AG09309 (cell line): ENCODE measurements at places on chromosomes 11 and 22.
A peak's percentile ranks its signal among the peaks of the same experiment; 100 is the strongest.

GRCh38 chr11:13434247-13435205 is 28.5 kb downstream of the BTBD10 start:
- DNase-seq: no peak

DNA sequence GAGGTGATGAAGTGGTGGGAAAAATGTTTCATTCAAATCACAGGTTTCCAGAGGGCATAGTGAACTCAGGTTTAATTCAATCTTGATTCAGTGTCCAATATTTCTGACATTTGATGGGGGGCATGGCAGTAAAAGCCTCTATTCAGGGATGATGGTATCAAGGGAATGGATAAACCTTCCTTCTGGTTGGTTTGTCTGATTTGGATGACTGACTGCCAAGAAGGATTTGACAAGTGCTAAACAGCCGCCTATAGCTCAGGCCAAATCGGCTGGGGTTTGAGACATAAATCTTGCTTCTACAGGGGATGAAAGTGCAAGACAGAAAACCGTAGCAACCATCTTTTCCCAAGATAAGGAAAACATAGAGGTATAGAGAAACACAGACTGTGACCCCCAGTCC is 121.8 kb upstream of the C11orf87 start:
- DNase-seq: no peak

GRCh38 chr11:62669420-62670161 is 1.9 kb upstream of the UQCC3 start:
- no peak for DNase-seq

DNA sequence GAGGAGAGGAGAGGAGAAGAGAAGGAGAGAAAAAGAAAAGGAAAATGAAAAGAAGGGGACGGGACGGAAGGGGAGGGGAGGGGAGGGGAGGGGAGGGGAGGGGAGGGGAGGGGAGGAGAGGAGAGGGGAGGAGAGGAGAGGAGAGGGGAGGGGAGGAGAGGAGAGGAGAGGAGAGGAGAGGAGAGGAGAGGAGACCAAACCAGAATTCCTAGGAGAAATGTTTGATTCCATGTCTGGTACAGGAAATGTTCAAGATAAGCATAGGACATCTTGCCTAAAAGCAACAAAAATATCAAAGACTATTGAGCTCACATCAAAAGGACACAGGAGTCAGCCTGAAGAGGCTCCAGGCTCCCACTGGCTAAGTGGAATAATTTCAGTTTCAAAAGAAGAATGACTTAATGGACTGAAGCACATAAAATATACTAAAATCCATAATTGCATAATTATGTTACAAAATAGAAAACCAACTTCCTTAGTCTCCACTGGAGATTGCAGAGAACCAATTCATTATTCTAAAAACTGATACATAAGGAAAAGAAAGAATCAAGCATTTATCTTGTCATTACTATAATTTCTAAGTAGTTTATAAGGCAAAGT is 101.1 kb upstream of the APOA1 start:
- no peak for DNase-seq

GRCh38 chr11:119509969-119510401 is 87.0 kb upstream of the THY1 start:
- peak; percentile 62 for DNase-seq

DNA sequence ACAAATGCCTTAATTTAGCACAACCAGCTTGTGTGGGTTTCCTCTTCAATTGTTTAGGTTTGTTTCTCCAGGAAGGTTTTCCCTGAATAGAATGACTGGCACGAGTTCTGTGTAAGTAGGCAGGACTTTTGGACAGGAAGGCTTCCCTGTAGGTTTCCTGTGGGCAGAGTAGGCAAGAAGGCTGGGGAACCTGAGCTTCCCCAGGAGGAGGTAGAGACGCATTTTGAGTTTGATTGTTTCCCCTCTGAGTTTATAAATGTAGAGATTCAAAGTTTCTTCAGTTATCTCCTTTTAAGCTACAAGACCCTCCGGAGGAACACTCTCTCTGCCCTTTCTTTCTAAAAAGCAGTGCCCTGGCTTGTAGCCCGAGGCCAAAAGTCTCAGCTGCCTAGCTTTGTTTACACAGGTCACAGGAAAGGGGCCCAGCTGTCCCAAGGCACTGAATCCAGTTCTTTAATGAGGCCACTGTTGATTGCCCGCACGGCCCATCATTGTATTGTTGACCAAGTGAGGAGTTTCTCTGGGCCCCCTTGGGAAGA is 66.6 kb upstream of the RDX start:
- DNase-seq: no peak

DNA sequence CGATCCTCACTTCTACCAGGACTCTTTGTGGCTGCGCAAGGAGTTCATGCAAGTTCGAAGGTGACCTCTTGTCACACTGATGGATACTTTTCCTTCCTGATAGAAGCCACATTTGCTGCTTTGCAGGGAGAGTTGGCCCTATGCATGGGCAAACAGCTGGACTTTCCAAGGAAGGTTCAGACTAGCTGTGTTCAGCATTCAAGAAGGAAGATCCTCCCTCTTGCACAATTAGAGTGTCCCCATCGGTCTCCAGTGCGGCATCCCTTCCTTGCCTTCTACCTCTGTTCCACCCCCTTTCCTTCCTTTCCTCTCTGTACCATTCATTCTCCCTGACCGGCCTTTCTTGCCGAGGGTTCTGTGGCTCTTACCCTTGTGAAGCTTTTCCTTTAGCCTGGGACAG is 6.5 kb downstream of the TMEM138 start:
- DNase-seq: no peak
